ENCODE measurements at places on chromosomes 4 and X.

DNA sequence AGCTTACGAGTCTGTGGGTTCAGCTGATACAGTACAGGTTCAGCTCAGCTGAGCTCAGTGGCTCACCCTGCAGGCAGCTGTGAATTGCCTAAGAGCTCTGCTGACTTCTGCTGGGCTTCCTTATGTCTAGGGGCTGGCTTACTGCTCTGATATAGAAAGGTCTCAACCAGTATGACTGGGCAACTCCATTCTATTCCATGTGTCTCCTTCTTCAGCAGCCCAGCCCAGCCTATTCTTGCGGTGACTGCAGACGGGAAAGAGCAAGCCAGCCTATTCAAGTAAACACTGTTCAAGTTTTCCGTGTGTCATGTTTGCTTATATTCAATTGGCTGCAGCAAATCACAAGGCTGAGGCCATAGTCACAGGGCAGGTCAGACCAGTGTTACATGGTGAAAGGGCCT is 615.4 kb upstream of the ZFP42 start:
- DNase-seq, result no peak

DNA sequence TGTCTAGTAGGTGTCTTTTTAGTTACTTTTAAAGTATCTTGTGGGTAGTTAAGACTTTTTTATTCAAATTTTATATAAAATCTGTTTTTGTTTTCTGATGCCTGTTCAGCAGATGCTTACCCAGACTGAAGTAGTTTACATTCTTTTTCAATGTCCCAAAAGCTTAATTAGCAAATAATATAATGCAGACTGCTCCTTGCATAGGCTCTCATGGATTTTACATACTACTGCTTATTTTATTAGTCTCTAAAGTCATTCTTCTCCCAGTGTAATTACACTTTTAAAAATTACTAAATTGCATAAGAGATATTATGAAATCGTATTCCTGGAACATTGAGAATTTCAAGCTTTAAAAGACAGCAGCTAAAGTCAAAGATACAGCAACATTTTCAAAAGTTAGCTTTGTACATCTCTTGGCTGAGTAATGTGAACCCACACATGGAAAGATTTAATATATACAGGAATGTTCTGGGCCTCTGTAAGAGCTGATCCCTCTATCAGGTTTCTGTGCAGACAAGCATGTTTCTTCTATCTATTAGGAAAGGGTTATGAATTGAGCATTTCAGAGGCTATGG is 148.4 kb upstream of the SPRY1 start:
- DNase-seq, result no peak

- DNase-seq, result no peak
Observed at GRCh38 chr4:25749150-25749794, 93.6 kb downstream of the SLC34A2 start.

DNA sequence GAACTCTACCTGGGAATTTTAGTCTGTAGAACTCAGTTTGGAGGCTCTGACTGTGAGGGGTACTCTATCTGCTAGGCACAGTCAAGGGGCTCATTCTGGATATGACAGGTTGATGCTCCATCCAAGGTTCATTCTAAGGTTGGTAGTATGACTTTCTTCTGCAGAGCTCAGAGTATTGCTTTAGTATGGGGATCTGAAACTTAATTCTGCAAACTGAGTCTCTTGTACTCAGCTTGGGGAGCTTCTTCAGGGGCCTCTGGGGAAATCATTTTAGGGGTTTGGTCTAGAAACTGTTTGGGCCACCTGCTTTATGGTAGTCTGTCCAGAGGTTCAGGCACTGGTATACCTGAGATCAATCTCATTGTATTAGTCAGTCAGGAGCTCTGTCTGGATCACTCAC is 9.7 kb upstream of the TSR2 start:
- no peak for DNase-seq

DNA sequence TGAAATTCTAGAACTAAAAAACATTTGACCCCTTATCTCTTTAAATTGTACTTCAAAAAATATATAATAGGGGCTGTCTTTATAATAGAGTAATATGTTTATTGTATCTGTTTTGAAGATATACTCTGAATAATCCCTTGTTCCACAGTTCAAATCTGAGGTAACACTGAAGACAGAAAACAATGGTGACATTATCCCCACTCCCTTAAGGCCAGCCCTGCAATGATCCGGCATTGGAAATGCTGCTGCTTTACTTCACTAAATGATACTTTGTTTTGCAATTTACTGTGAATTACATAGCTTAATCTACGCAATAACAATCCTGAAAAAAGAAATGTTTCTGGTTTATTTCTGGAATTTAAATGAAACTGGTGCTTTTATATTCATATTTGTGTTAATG is 34.4 kb upstream of the ZFP42 start:
- no peak for DNase-seq

DNA sequence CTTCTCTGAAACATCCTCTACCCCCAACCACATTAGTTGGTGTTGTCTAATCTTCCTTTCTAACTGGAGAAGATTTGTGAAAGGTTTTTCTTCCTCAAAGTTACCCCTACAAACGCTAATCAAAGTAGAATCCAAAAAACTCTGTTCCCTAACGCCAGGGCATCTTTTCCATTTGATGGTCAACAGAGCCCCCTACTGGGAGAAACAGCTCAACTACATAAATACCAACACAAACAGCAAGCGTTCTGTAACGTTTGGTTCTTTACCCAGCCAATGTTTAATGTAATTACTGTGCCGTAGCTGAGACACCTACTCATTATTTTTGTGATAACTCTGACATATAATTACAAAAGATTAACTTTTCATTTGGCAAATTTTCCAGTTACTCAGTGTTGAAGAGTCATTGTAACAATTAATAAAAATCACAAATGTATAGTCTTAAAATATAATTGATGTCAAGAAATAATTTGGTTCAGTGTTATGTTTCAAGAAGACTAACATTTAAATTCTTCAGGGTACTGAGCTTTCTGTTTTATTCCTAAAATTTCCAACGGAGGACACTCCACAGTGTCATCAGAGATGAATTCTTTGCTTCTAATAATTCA is 94.9 kb upstream of the TBC1D9 start:
- no peak for DNase-seq

GRCh38 chr4:97525236-97525635 is 618.0 kb downstream of the STPG2 start:
- DNase-seq, result no peak

DNA sequence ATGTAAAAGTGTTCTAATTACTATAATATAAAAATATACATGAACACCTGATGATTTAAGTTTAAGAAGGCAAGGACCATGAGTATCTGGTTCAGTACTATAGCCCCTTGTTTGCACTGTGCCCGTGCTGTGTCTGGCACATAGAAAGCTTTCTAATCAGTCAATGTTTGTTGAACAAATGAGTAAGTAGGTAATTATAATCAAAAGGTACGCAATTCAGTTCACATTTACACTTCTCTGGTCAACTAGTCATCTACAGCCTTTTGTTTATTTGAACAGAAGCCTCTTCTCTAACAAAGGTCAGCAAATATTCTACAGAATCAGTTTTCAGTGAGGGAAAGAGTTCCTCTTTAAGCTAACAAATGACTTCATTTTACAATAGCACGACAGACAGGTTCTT is 523.3 kb downstream of the SMARCA1 start:
- no peak for DNase-seq

DNA sequence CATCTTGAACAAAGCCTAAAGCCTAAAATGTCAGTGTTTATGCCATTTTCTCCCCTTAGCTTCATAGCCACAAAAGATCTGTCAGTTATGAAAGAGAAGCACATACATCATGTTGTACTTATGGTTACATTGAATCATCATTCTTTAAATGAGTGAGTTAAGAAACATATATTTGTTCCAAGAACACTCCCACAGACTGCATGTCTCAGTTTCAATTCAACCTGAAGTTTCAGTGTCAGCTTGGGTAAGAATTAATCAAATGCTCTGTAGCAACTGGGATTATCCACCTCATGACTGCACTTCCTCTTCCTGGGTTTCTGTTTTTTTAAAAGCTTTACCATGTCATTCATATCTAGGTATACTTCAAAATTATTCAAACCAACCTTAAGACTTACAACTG is 3.9 kb upstream of the TMPRSS11B start:
- no peak for DNase-seq
